ENCODE measurements at places on chromosomes 11 and 22.

GRCh38 chr11:70548976-70549375, 150.6 kb downstream of the CTTN start:
- DNase-seq, result no peak

GRCh38 chr11:6419009-6419631, at the start of gene APBB1:
Gene APBB1 (minus strand): TSS chr11:6419094. CDS start chr11:6411347, 7,747 bp downstream.
- peak; percentile 23 for DNase-seq

GRCh38 chr11:130947889-130948288, 31.6 kb upstream of the SNX19 start:
- DNase-seq, result no peak

DNA sequence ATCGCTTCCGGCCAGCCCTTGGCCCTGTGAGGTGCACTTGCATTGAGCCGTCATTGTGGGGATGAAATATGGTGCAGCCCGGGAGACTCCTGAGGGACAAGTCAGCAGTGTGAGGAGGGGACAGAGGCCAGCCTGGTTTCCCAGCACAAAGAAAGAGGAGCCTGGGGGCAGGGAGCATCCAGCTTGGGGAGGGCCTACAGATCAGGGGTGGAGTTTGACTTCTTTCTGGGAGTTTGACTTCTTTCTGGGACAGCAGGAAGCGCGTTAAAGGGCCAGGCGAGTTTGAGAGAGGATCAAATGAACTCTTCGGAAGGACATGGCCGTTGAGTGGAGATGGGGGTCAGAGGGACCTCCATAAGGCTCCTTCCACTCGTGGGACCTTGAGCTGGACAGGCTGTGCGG, 91.9 kb downstream of the LRRC32 start:
- DNase-seq, result no peak

- peak; percentile 4 for DNase-seq
These were observed 7.2 kb upstream of the BID start for GRCh38 chr22:17781319-17782031.

DNA sequence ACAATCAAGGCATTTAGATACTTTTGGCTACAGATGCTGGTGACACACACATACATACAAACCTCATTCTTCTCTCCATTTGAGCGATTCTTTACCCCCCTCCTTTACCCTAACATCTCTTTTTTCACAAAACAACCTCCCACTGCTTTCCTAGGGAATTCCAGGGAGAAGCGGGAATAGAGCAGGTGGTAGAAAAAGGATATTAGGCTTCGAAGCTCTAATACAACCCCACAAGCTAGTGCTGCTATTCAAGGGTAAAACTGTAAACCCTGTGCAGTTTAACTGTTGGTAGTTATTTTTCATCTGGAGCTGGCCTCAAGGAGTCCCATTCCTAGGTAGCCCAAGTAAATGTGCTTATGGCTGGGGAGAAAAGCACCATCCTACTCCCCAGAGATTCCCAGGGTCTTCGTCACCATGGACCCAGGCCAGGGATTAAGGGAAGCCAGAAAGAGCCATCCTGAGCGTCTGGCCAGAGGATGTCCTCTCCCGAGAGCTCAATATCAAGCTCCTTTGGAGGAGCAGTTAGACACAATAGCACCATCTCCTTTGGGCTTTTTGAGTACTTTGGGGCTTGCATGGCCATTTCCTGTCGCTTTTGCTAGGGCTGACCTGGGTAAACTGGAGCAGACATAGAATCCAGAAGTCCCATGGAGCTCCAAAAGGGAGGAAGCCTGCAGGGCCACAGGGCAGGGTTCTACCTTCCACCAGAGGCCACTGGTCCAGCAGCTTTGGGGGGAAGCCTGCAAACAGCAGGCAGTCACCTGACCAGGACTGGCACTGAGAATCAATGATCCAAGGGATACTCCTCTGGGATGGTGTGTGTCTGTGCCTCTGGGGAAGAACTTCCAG, 3.1 kb downstream of the MAML2 start:
- DNase-seq, result no peak

- DNase-seq, result no peak
These were observed 690.1 kb downstream of the METTL15 start for GRCh38 chr11:28798286-28798685.

DNA sequence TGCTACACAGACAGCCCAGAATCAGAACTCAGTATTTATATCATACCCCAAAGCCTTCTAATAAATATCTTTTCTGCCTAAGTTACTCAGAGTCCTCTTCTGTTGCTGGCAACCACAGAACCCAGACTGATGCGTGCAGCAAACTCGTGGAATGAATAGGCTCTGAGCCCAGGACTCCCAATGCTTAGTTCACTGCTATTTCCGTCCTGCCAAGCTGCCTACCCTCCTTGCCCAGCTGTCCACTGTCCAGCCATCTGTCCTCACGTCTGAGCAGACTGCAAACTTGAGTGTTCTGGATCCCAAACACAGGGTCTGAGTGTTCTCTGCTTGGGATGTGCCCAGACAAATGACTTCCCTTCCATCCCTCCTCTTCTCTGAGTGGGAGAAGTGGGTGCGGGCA, 19.4 kb downstream of the PTPN5 start:
- DNase-seq, result no peak

- no peak for DNase-seq
These were observed 71.5 kb downstream of the FBLN1 start for GRCh38 chr22:45574069-45574703.

GRCh38 chr11:66969584-66970225, 5.4 kb upstream of the C11orf86 start:
- no peak for DNase-seq

GRCh38 chr11:69429716-69430491, 51.6 kb upstream of the LINC01488 start:
- no peak for DNase-seq

- no peak for DNase-seq
These were observed 33.2 kb upstream of the CCDC89 start for GRCh38 chr11:85718991-85719807.

GRCh38 chr11:128908391-128909246, 17.5 kb downstream of the KCNJ5 start:
- no peak for DNase-seq

GRCh38 chr11:57619331-57619730, 21.8 kb downstream of the SERPING1 start:
- DNase-seq, result no peak

DNA sequence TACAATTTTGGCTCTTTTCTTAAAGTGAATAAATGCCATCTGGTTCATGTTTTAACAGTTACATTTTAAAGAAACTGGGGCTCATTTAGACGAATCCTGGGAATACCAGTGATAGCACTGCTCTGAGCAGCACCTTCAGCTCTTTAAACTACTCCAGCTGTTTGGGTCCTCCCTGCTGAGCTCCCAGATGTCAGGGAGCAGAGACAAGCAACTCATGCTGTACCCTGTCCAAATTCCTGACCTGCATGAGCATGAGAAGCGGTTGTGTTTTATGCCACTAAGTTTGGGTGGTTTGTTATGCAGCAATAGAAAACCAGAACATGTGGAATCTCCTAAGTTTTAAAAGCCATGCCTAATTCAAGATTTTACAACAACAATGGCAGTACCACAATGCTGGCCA, 90.0 kb downstream of the FDX1 start:
- DNase-seq, result no peak

- DNase-seq, result no peak
These were observed 110.0 kb upstream of the KIRREL3 start for GRCh38 chr11:127110542-127110941.

DNA sequence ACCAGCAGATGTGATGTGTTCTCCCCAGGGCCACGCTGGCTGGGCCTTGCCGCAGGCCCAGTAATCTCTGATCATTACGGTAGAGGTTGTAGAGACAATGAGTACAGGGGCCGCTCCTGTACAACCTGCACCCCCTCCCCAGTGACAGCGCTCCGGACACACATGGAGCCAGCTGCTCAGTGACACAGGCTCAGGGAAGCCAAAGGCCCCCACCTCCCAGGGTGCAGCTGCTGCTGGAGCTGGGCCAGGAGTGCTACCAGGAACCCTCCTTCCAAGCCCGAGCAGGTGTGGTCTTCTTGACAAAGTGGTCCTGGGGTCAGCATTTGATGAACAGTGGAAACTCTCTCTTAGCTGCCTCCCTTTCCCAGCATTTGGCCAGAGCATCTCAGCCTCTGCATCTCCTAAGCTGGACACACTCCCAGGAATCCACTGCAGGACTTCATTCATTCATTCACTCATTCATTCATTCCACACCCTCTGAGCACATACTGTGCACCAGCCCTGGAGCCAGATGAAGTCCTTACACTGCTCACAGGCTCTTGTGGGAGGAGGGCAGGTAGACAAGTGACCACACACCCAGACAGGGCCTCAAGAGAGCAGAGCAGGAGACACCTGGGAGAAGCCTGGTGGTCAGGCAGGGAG, 49.6 kb upstream of the MPEG1 start:
- no peak for DNase-seq

DNA sequence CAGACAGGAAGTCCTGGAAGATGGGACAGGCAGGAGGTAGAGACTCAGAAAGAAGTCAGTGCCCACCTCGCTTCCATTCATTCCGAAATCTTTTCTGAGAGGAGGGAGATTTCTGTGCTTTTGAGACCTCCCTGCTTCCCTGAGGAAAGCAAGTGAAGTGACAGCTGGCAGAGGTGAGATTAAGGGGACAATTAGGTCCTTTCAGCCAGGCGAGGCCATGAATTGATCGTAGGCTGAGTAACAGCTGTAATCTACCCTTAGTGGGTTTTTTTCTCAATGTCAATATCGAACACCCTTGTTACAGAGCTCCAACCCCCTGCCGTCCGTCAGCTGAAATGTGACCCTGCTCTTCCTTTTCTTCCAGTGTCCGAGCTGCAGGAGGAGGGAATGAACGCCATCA, 96.0 kb downstream of the PARVA start:
- no peak for DNase-seq

- DNase-seq, result no peak
These were observed 412.7 kb downstream of the SOX6 start for GRCh38 chr11:15943418-15944197.

GRCh38 chr11:45225277-45225676, 60.9 kb downstream of the SYT13 start:
- peak; percentile 17 for DNase-seq

DNA sequence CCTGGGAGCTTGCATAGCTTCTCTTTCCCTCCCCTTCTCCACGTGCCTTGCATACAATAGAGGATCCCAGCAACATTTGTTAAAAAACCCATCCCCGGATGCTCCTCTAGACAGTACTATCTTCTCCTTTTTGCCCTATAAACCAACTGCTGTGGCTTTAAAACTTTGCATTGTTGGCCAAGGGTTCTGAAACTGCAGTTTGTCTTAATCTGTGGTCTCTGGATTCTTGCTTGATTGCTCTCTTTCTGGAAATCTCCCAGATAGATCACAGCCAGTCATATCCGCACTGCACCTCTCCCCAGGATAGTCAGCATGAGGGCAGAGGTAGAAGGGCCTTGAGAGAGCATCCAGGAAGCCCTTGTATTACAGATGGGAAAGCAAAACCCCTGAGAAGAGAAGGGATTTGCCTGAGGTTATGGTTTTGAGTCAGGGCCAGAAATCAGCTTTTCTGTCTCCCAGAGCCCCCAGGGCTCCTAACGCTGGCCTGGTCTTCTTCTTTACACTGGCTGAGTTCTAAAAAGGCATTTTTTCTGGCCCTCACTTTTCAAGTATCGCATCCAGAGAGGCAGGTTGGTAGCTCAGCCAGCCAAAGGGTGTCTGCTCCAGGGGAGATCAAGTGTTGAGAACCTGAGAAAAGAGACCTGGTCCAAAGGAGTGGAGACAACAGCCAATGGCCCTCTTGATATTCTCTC, 70.6 kb downstream of the ADM start:
- peak; percentile 92 for DNase-seq

- DNase-seq, result no peak
These were observed 212.3 kb upstream of the ZBED5 start for GRCh38 chr11:11069841-11070835.

DNA sequence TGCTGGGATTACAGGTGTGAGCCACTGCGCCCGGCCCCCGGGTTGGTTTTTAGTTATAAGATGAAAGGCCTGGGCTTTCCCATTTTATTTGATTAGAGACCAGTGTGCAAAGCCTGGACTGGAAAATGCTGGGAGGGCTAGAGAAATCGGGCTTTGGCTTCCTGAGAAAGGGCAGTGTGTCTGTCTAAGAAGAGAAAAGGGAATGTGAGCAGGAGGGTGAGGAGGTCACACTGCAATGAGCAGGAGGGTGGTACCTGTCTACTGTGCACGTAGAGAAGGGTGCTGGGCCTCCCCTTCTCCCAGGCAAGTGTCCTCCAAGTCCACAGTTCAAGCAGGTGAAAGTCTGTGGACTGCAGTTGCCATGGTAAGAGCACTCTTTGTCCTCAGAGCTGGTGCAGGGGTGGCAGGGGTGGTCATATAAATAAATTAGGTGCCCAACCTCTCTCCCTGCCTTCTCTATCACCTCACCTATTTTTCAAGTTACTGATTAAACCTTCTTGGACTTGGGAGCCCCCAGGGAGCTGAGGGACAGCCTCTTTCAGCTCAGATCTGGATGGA, 30.8 kb downstream of the SLC5A1 start:
- DNase-seq, result no peak

DNA sequence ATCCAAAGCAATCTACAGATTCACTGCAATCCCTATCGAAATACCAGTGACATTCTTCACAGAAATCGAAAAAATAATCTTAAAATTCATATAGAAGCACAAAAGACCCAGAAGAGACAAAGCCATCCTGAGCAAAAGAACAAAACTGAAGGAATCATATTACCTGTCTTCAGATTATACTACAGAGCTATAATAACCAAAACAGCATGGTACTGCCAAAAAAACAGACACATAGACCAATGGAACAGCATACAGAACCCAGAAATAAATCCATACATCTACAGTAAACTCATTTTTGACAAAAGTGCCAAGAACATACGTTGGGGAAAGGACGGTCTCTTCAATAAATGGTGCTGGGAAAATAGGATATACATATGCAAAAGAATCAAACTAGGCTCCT, 18.9 kb downstream of the RRP8 start:
- no peak for DNase-seq

- DNase-seq, result no peak
These were observed 7.5 kb downstream of the ELMOD1 start for GRCh38 chr11:107598225-107599139.

GRCh38 chr11:41254966-41255365, 204.5 kb downstream of the LRRC4C start:
- no peak for DNase-seq

GRCh38 chr11:15641271-15642045, 526.7 kb downstream of the INSC start:
- no peak for DNase-seq

DNA sequence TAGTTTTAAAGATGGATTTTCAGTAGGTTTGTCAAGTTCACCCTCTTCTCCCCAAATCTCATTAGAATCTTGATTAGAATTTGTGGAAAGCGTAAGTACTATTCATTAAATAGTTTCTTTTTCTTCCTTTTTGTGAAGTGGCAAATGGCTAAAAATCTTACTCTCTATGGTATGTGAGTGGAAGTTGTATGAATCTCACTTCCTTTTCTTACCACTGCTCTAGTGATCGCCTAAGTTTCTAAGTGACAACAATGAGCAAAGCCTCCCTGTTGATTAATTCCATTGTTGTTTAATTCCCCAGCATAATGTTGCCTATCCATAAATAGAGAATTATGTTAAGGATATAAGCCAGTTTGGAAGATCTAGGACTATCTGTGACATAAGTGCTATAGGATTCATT, 82.7 kb downstream of the PGR start:
- no peak for DNase-seq

GRCh38 chr11:88604260-88604659, 266.7 kb upstream of the CTSC start:
- no peak for DNase-seq

- no peak for DNase-seq
These were observed 915.6 kb downstream of the TBC1D22A start for GRCh38 chr22:47678048-47678447.

- DNase-seq, result no peak
These were observed 3.4 kb upstream of the ADAMTS8 start for GRCh38 chr11:130431801-130432200.

All from DMS79 (cell line).